ENCODE measurements at places on chromosomes 2 and 18.

- DNase-seq = no peak
These were observed 90.5 kb downstream of the LRATD1 start for GRCh38 chr2:14722904-14723570.

DNA sequence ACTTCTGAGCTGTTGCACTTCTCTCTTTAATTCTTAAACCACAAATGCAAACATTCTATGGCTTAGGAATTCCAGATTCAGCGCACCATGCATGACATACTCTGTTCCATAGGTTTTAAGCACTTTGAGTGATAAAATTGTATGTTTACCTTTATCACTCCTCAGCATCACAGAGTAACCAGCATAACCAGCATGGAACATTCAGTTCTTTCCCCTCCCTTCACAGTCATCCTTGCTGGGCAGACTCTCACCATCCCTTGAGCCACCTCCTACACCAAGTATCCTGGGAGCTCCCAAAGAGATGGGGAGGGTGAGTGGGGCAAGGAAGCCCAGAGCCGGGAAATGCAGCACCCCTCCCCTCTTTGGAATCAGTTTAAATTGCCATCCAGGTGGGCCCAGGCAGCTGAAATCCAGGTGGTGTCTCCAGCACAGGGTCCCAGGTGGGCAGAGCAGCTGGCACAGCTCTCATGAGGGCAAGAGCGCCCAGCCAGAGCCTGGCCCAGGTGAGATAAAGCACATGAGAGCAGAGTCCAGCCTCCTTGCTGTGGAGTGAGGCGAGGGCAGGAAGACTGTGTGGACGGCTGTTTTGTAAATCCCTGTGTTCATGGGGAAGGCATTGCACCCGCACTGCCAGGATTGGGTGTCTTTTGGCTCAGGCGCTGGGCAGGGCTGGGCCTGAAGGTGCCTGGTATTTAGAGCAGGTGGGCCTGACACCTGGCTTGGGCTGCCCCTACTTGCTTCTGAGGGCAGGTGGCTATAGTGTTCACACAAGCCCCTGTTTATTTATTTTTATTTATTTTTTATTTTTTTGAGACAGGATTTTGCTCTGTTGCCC lies 36.8 kb downstream of the LAMA3 start:
- no peak for DNase-seq

- DNase-seq = no peak
These were observed 10.8 kb upstream of the CDCA7 start for GRCh38 chr2:173343921-173344320.

GRCh38 chr2:232466221-232466620 lies 10.3 kb downstream of the ALPI start:
- no peak for DNase-seq

GRCh38 chr2:144270951-144271350 lies 249.0 kb downstream of the ZEB2 start:
- DNase-seq = no peak
